Omental fat pad (tissue), 4 donors: ENCODE measurements at places on chromosomes 2 and 18. TPM values are rescaled to one million over a fixed set of nuclear protein-coding genes. Genes with fewer than 3 reads are reported as not detected.

DNA sequence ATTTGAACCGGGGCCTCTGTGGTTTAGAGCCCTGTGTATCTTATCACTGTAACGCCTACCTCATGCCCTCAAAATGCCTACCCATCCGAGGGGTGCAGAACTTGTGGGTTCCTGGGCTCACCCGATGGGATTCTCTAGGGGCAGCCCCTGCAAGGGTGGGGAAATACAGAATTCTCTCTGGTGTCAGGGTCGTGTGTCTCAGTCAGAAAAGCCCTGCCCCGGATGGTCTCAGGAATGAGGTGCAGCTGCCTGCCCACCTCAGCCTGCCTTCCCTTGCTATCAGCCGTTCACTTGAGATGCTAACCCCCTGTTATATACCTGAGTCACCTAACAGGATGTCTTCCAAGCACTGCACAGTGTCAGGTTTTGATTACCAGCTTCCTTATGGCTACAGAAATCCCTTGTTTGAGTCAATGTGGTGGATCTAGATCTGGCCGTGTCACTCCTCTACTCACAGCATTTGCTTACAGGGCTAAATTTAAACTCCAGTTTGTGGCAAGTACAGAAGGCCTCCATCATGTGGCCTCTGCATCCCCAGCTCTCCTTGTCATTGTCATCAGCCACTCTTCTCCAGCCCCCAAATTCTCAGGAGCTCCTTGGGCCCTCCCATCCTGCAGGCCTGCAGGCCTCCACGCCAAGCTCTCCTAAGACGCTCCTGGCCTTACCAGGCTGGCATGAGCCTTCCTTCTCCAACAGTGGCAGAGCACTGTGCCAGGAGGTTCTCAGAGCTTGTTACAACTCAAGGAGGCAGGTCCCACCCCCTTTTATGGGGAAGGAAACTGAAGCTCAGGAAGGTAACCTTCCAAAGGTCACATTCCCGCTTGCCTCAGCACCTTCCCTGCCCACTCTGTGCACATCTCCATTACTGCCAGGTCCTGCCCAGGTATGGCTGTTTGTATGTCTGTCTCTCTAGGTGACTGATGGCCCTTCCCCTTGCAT is 14.3 kb upstream of the MAP3K2 start:
- DNase-seq, result no peak

DNA sequence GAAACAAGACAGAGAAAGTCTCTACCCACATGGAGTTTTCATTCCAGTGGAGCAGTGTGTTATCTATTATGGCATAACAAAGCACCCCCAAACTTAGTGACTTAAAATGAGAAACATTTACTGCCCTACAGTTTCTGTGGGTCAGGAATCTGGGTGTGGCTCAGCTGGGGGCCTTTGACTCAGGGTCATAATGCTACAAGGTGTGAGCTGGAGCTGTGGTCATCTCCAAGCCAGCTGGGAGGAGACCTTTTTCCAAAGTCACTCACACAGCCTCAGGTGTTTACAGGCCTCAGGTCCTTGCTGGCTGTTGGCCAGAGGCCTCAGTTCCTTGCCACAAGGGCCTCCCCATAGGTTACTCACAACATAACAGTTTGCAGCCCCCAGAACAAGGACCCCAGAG is 169.2 kb downstream of the ETAA1 start:
- no peak for DNase-seq

DNA sequence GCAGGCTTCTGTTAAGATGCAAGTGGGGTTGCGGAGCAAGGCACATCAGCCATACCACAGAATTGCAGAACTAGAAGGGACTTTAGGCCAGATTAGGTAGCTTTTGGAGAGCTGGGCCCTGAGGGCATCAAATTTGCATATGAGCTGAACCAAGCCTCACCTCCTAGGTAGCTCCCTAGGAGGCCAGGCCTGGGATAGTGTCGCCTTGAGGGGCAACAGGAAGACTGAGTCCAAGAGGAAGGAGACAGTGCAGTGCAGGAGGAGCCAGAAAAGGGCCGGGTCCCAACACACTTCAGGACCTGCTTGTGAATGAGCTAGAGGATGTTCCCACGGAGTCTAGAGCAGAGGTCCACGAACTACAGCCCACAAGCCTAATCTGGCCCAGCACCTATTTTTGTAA is 98.7 kb downstream of the MAPK4 start:
- no peak for DNase-seq

Gene IGFBP5
- 491 TPM for total RNA-seq

Gene PRLH
- not detected for total RNA-seq

Gene TPGS2
- 132 TPM for total RNA-seq

DNA sequence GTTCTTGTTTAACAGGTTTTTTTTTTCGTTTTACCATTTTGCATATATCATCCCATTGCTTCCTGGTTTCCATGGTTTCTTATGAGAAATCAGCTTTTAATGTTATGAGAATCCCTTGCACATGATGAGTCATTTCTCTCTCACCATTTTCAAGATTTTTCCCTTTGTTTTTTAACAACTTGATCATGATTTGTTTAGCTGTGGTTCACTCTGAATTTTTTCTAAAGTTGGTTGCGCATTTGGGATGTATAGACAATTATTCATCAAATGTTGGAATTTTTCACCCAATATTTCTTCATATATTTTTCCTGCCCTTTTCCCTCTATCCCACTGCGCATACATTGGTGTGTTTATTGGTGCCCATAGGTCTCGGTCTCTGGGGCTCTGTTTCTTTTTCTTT is 42.4 kb upstream of the BIN1 start:
- DNase-seq, result no peak

Gene RUFY4
- total RNA-seq, result 0.95 TPM

DNA sequence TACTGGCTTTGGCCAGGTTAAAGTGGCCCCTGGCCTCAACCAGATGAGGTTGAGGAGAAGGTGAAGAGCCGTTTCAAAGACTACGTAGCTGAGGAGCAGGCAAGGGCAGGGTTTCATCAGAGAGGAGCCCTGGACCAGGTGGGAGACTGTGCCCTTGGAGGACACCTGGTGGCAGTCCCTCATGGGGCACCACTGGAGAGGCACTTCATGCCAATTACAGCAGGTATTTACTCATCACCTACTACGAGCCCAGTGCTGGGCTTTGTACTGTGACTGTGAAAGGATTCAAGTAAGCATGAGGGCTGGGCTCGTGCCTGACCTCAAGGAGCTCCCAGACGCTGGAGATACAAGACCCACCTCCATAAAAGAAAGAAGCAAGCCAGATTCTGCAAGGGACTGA is 37.6 kb downstream of the SMAD7 start:
- DNase-seq, result no peak

DNA sequence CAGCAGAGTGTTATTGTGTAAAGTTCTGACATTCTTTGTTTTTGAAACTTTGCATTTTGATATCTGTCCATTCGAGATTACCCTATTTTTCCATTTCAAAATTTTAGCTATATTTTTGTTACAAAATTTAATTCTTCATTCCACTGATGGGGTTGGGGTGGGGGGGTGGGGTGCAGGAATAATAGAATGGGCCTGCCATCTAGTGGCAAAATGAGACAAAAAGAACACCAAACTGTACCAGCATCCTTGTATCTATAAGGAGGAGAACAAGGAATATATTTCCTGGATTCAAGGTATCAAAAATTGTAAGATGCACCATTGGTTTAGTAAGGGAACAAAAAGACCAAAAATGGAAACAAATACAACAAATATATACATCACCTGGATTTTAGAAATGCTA is 27.9 kb upstream of the TTR start:
- DNase-seq, result no peak

Gene SPRED2
- 24.5 TPM for total RNA-seq

DNA sequence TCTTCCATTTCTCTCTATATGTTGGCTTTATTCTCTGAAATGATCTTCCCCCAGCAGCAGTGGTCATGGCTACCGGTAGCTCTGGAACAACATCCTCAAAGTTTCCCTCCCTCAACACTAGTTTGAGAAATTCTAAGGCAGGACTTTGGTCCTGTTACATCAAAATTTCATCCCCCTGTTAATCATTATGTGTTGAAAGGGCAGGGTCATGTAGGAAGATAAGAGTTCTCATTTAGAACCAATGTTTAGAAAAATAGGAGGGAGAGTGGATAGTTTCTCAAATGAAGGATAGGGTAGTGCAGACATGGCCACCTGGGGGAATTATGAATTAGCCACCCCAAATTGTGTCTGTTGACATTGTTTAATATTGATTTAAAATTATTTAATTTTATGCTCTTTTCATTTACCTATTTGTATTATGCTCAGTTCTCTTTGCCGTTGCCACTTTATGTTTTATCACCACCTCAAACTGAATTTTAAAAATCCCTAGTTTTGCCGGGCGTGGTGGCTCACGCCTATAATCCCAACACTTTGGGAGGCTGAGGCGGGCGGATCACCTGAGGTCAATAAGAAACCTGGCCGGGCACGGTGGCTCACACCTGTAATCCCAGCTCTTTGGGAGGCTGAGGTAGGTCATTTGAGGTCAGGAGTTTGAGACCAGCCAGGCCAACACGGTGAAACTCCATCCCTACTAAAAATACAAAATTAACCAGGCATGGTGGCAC is 22.3 kb downstream of the EML4 start:
- no peak for DNase-seq

GRCh38 chr18:36496022-36496421 is 198.5 kb downstream of the FHOD3 start:
- no peak for DNase-seq

DNA sequence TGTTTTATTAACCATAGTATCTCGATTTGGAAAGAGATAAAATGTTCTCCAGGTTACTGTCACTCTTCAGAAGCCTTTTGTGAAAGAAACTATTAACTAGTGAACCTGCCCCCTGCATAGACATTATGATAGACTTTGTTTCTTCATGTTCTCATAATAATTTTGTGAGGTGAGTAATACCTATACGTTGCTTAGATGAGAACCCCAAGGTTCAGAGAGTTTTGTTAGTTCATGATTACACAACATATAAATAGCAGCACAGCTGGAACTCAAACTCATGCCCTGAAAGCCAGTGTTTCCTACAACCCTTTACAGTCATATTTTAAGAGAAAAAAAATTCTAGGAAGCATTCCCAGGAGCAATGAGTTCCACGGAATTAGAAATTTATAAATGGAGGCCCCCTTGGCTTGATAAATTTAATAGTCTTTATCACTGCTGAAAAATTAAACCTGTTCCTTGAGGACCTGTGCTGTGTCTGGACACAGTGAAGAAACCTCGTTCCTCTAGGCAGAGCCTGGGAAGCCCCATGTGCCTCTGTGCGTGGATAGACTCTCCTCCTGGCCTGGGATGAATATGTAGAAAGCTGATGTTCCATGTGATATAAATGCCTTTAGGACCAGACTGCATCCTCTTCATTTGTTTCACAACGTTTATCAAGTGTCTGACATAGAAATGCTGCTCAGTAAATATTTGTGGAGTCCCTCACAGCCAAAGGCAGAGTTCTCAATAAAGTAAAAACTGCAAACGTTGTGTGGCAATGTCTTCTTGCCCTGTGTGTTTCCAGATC is 1257.0 kb upstream of the GYPC start:
- DNase-seq, result no peak

DNA sequence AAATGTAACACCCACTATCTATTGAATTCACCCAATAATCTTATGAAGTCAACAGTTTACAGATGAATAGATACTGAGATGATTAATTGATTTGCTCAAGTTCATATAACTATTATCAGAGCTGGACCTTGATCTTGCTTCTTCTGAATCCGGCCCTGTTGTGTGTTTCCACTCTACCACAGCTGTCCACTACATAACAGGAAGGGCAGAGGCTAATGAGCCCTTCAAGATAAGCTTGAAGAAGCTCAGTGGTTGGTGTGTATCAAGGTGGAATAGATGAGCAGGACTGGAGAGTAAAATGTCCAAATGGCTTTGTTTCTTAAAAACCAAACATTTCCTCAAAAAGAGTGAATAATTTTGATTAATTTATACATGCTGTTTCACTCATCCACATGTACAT is 56.4 kb upstream of the ITGB6 start:
- DNase-seq, result no peak

Gene SLC5A7
- not detected for total RNA-seq

- DNase-seq, result no peak
Observed at GRCh38 chr2:24642351-24642750, 150.8 kb downstream of the PTRHD1 start.

GRCh38 chr2:230158468-230158867 is 61.3 kb downstream of the SP110 start:
- no peak for DNase-seq

DNA sequence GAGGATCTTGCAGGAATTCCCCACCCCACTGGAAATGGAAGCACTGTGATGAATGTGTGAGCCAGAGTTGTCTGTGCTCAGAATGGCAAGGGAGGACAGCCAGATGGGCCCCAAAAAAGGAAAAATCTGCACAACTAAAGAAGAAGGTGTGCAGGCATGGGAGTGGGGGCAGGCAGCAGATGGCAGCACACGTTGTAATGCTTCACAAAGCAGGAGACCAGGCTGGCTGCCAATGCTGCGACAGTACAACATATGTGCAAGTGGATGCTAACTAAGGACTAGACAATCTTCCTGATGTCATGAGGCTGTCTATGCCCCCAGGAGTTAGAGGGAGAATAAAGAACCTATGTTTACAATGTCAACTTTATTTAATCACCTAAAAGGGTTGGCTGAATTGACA is 27.2 kb downstream of the ST6GAL2 start:
- no peak for DNase-seq

DNA sequence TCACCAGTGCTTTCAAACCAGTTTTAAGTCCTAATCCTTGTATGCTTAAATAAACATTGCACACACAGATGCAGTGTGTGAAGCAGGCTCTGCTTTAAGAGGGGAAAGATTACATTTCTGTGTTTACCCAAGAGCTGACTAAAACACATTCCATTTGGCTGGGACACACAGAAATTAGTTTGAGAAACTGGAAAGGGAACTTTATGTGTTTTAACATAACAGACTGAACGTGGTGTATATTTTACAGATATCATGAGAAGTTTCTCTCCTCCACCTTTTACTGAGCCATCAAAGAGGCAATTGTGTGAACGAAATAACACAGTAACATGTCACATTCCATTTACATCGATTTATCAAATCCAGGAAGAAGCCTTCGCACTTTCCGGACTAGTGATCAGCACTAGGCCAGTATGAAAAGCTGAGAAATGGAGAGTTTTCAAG is 121.8 kb downstream of the MAIP1 start:
- no peak for DNase-seq

- DNase-seq, result no peak
Observed at GRCh38 chr18:74513149-74513882, 17.2 kb downstream of the CNDP2 start.

- no peak for DNase-seq
Observed at GRCh38 chr18:36303211-36303844, 5.8 kb downstream of the FHOD3 start.

- DNase-seq, result no peak
Observed at GRCh38 chr2:18345848-18346247, 214.6 kb downstream of the RDH14 start.

Gene ELOA2
- not detected for total RNA-seq

Gene VAMP5
- total RNA-seq, result 81.5 TPM

Gene RGPD8
- total RNA-seq, result 28.1 TPM

Gene ABCB6
- total RNA-seq, result 24.1 TPM

Gene EGR4
- not detected for total RNA-seq

- DNase-seq, result no peak
Observed at GRCh38 chr2:103809941-103810441, 1043.9 kb upstream of the POU3F3 start.

Gene MOGAT1
- total RNA-seq, result not detected

Gene BCL11A
- 0.79 TPM for total RNA-seq

Gene ASPRV1
- total RNA-seq, result 0.94 TPM

GRCh38 chr2:241901500-241902351 is 32.2 kb downstream of the RTP5 start:
- DNase-seq, result no peak

GRCh38 chr2:191657977-191658376 is 20.0 kb upstream of the NABP1 start:
- DNase-seq, result no peak
